Glutamatergic neuron (in vitro differentiated cells): ENCODE measurements at places on chromosomes 3 and 15. TPM values are rescaled to one million over a fixed set of nuclear protein-coding genes. Genes with fewer than 3 reads are reported as not detected.
A peak's percentile ranks its signal among the peaks of the same experiment; 100 is the strongest.

Gene P2RY14
- not detected for total RNA-seq

- peak; percentile 54 for DNase-seq
These were observed 31.8 kb downstream of the PCOLCE2 start for GRCh38 chr3:142857056-142857455.

Gene EBLN2
- total RNA-seq, result 5.7 TPM

GRCh38 chr3:194249323-194250097 lies 101.6 kb downstream of the CPN2 start:
- no peak for DNase-seq

DNA sequence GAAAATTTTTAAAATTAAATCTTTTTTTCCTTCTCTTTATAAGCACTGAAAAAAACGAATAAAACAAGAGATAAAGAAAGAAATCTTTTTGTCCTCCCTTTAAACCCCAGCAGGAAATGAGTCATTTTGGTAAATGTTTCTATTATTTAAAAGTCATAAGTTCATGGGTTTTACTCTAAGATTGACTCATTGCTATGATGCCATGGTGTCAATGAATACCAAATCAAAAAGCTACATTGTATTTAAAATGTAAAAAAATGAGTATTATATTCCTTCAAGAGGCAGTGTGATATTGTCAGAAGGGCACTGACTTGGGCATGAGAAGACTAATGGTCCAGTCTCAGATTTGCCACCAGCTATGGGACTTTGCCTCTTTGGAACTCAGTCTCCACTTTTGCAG lies 303.4 kb upstream of the DNAJC19 start:
- no peak for DNase-seq

GRCh38 chr3:108130701-108131474 lies 40.1 kb upstream of the CD47 start:
- no peak for DNase-seq

Gene TRIM42
- not detected for total RNA-seq

GRCh38 chr15:92822216-92823144 lies 77.6 kb upstream of the CHD2 start:
- no peak for DNase-seq

- DNase-seq, result no peak
These were observed 305.0 kb upstream of the SLCO3A1 start for GRCh38 chr15:91548549-91548948.

DNA sequence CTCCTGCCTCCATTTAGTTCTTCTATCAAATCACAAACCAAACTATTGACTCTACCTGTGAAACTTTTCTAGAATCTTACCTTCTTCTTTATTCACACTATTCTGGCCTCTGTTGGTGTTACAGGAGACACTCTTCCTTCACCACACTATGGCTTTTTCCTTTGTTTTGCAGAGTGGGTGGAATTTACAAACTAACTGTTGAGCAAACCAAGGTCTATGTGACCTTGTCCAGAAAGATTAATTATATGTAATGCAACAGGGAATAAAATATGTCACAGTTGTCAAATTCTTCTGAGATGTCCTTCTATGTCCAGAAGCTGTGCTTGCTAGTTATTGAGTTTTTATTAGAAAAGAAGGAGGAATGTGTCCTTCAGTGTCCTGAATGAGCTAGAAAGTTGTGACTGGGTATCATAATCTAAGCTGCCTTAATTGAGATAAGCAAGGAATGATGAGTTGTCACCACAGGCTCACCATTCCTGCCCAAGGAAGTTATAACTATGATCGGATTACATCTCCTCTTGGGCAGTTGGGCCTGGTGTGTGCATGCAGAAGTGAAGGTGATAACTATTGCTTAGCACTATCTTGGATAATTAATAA lies 21.7 kb downstream of the ARL14 start:
- DNase-seq, result no peak

- no peak for DNase-seq
These were observed 4.8 kb downstream of the RARRES1 start for GRCh38 chr3:158727206-158728060.

- DNase-seq, result no peak
These were observed 26.6 kb downstream of the FBLN2 start for GRCh38 chr3:13575459-13576061.

Gene TRNT1
- total RNA-seq, result 27.3 TPM

GRCh38 chr3:22836131-22836530 lies 367.0 kb upstream of the UBE2E2 start:
- no peak for DNase-seq

DNA sequence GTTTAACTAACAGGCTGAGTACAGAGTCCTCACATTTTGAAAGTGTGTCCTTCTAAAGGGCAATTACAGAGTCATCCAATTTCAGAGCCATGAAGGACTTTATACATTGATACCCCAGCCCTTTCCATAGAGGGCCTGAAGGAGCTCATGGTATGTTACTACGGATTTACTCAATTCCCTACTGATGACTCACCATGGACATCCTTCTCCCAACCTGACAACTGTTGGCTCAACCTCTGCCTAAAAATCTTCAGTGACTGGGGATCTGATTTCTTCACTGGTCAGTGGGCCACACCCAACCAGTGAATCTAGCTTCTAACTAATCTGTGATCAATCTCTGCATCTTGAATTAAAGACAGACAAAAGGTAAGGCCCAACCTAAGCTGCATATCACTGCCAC lies 963.4 kb upstream of the CFAP20DC start:
- no peak for DNase-seq

GRCh38 chr3:126461450-126462070 lies 14.1 kb downstream of the ZXDC start:
- no peak for DNase-seq

- no peak for DNase-seq
These were observed 37.7 kb downstream of the PFN2 start for GRCh38 chr3:149933008-149933407.

GRCh38 chr3:171565481-171566058 lies 105.4 kb upstream of the TNIK start:
- no peak for DNase-seq

Gene RTP1
- not detected for total RNA-seq

DNA sequence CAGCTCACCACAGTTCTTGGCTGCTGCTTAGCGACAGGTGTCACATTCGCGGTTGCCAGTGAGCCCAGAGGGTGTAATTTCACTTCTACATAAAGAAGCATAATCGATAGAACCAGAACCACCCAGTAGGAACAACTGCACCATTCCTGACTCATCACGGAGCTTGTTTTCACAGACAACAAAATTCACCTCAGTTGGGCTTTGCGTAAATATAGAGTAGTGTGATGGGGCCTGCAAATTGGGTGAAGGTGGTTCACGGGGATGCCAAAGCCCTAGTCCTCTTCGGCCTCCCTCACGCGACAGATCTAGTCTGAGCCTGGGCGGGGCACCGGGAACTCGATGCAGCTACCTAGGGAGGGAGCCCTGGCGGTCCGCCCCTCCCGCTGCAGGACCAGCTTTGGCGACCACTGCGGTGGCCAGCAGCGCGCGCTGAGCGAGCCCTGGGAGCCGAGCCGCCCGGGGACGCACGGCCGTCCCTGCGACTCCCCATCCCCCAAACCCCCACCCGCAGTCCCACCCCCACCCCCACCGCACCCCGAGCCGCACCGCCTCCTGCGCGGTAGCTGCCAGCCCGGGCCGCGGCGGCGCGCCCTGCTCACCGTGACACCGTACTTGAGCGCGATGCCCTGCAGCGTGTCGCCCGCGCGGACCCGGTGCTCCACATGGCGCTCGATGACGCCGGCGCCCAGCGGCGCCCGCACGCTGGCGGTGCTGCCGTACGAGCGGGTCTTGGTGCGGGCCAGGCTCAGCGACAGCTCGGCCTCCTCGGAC lies 519 bp downstream of the LYSMD2 start:
- peak; percentile 66 for DNase-seq

GRCh38 chr15:86948719-86949118 lies 869.0 kb downstream of the AGBL1 start:
- no peak for DNase-seq

DNA sequence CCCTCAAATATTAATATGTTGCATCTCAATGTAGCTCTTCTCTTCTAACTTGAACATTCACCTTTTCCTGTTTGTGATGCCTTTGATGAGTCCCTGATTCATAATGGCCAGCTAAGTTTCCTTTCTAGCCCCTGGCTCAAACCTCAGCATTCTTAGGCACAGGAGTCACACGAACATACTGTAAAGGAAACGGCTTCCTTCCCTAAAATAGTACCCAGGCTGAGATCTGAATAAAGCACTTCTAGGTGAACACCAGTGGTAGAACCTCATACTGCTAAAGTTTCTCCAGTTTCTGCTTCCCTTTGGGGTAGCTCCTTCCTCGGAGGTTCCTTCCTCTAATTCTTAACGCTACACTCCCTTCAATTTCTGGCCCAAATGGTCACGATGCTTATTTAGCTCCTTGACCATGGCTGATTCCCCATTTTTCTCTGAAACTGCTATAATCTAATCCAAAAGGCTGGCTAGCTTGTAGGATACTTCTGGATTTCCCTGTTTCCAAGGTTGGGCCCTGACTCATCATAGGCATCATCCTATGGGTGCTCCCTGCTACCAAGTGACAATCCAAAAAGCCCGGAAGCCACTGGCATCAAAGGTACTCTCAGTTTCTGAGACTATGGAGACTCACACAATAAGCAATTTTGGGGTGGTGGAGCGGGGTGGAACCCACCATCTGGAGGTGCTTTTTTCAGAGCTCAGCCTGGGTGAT lies 2.4 kb downstream of the ANAPC13 start:
- DNase-seq, result no peak

Gene GNAI2
- 297 TPM for total RNA-seq

- DNase-seq, result no peak
These were observed 34.3 kb upstream of the CEMIP start for GRCh38 chr15:80744826-80745225.

- no peak for DNase-seq
These were observed 221.9 kb downstream of the LRRN1 start for GRCh38 chr3:4021162-4021561.

DNA sequence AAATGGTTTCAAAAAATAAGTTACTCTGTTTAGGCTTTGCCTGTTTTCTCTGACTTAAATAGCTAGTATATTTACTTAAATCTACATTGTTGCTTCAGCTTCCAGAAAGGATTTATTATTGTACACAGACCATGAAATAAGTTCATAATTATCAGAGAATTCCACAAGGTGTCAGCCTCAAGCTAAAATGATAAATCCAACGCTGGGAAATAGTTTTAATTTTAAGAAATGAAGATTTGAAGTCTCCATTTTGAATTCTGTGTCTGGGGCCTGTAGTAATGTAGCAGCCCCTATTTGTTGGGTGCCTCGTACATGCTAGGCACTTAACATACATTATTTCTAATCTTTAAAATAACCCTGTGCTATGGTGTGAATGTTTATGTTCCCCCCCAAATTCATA lies 92.6 kb upstream of the KCNMB2 start:
- no peak for DNase-seq

Gene SLC7A14
- total RNA-seq, result 6.2 TPM

Gene GMNC
- 0.64 TPM for total RNA-seq

GRCh38 chr3:14631687-14632441 lies 19.7 kb upstream of the CCDC174 start:
- DNase-seq, result no peak

DNA sequence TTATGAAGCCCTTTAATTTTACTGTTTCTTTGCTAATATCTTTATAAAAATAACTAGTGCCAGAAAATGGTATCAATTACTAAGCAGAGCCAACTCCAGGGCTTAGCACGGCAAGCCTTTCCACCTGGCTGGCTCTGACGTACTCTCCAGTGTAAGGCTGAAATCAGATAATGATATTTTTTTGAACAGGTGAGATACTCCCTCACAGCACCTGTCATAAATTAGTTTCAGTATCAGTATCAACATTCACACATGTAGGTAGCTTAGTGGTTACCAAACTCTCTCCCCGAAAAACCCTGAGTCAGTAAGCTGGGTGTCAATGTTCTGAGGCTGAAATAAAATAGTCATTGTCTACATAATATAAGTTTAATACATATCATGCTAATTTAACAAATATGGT lies 710.1 kb downstream of the SQOR start:
- no peak for DNase-seq

Gene PLA2G4D
- total RNA-seq, result not detected

Gene WDR76
- total RNA-seq, result 4.7 TPM

DNA sequence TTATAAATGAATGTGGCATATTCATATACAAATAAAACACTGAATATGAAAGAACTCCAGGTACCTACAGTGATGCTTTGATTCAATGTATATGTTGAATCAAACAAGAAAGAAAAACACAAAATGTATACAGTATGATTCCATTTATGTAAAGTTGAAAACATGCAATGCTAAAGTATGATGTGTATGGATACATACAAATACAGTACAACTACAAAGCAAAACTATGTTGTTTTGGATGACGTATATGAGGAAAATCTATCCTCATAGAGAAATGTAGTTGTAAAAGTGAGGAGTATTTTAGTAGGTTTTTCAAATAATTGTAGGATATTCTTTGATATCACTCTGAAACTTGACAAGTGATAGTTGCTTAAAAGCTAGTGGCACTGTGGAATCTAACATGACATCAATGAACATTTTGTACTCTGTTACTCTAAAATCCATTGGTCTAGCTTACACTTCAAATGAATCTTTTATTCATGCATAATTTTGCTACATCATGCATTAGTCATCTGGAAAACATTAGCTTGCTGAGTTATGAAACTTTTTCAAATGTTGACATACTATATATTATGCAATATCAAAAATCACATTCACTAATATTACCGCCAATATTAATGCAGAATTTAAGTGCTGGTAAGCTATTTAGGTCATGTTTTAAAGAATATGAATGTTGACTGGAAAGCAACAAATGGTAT lies 278.1 kb upstream of the CHRNA7 start:
- DNase-seq, result no peak

DNA sequence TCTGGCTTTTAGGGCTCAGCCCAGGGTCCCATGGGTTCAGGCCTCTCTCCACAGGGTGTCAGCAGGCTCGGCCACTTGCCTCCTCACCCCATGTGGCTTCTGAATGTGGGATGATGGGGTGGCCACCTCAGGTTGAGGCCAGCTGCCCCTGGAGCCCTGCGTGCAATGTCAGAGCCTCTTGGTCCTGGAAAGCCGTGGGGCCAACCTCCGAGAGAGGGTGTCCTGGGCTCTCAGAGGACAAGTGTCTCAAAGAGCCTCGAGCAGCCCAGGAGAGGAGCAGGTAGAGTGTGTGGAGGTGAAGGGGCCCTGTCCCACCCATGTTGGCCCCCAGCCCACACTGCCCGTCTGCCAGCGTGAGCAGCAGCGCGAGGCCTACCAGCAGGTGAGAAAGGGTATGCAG lies 86.0 kb downstream of the PLXNA1 start:
- DNase-seq, result no peak

GRCh38 chr15:43920254-43920600 lies 93.4 kb downstream of the WDR76 start:
- DNase-seq, result no peak

Gene SHISA5
- total RNA-seq, result 261 TPM

- no peak for DNase-seq
These were observed 215.2 kb downstream of the PCCB start for GRCh38 chr3:136465296-136465695.

GRCh38 chr3:72814308-72814707 lies 33.9 kb downstream of the SHQ1 start:
- DNase-seq, result no peak

- DNase-seq, result peak; percentile 86
These were observed 71.0 kb downstream of the ADAMTS7 start for GRCh38 chr15:78739996-78740903.

Gene ATXN7
- 22.1 TPM for total RNA-seq

Gene C3orf20
- not detected for total RNA-seq

- DNase-seq, result no peak
These were observed 160.5 kb upstream of the ADAMTS9 start for GRCh38 chr3:64848127-64848800.

- DNase-seq, result no peak
These were observed 386.5 kb downstream of the SHQ1 start for GRCh38 chr3:72461787-72462186.

Gene SH2D7
- not detected for total RNA-seq

Gene CYP1A2
- not detected for total RNA-seq

GRCh38 chr15:31453558-31454318 lies 127.1 kb downstream of the KLF13 start:
- no peak for DNase-seq

Gene SEMA3B
- total RNA-seq, result 5.4 TPM
